ENCODE measurements at places on chromosomes 1 and 21.

DNA sequence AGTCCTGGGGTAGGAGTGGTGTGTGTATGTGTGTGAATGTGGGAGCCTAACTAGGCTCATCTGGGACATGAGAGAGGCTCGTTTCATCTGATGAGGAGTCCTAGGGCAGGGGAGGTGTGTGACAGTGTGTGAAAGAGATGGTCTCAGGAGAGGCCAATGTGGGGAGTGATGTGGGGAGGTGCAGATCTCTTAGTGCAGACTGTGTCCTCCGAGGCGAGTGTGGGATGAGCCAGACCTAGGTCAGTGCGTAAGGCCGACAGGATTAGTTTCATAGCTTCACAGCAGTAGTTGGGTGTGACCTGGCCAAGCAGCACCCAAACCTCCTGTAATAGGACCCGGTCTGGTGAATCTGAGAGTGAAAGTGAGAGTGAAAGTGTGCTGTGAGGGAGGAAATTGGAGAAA, 94.7 kb downstream of the LIPI start:
- no peak for DNase-seq

DNA sequence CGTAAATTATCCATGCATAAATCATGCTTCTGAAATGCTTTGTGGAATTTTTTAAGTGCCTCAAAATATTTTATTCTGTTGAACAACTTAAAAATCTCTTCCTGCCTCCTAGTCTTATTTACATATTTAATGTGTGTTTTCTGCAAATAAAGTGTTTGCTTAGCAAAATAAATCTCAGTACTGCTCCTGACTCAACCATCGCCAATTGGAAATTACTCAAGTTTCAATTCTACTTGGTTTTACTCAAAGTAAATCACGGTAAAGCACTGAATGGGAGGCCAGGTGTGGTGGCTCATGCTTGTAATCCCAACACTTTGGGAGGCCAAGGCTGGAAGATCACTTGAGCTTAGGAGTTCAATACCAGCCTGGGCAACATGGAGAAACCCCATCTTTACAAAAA, 152.2 kb upstream of the NR5A2 start:
- DNase-seq: no peak

DNA sequence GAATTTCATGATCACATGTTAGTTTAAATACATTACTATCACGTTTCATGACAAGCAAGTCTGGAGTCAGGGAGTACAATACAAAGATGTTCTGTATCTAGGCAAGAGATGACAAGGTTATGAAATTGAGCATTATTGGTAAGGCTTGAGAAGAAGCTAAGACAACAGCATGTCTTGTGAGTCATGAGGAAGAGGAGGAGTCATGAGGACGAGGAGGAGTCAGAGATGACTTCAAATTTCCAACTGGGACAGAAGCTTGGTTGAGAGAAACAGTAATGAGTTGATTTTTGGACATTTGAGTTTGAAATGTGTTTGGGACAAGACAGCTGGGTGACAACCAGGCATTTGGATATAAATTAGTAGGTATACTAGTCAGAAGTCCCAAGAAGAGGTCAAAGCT, 4.3 kb upstream of the UBE2U start:
- DNase-seq: no peak

DNA sequence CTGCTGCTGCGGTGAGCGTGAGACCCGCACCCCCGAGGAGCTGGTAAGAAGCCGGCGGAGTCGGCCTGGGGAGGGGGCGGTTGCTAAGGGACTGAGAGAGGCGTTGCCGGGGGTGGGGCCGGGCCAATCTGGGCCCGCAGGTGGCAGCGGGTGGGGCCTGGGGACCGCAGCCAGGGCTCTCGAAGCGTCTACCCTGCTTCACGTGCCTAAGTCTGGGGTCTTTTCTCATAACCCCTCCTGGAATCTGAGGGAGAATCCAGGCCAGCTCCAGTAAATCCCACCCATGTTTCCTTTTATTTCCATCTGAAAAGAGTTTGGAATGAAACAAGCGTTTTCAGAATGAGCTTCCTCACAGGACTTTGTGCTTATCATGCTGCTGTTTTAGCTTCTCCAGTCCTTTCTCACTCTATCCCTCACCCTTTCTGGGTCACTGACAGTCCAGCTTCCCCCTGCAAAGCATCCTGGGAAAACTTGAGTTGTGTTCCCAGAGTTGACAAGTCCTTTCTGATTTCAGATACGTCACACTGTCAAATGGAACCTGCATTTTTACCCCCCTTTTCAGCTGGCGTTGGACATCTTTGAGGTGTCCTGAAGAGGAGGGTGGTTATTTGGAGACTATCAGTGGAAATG, 431 bp downstream of the CLCN6 start:
- DNase-seq: peak; percentile 91

GRCh38 chr1:31704271-31705079, 658 bp upstream of the COL16A1 start:
- peak; percentile 75 for DNase-seq

- DNase-seq: no peak
Measured at GRCh38 chr1:55089683-55090082, 50.3 kb downstream of the PCSK9 start.

GRCh38 chr21:35145626-35146233, 96.6 kb upstream of the RUNX1 start:
- no peak for DNase-seq

- DNase-seq: no peak
Measured at GRCh38 chr1:23598424-23598823, 39.1 kb upstream of the ID3 start.

GRCh38 chr1:200415789-200416593, 6.2 kb upstream of the ZNF281 start:
- peak; percentile 76 for DNase-seq

- no peak for DNase-seq
Measured at GRCh38 chr21:34148826-34149558, 75.6 kb downstream of the MRPS6 start.

GRCh38 chr1:184292101-184292500, 94.7 kb upstream of the C1orf21 start:
- no peak for DNase-seq

GRCh38 chr1:225440380-225441221, 12.8 kb upstream of the LBR start:
- DNase-seq: peak; percentile 64

DNA sequence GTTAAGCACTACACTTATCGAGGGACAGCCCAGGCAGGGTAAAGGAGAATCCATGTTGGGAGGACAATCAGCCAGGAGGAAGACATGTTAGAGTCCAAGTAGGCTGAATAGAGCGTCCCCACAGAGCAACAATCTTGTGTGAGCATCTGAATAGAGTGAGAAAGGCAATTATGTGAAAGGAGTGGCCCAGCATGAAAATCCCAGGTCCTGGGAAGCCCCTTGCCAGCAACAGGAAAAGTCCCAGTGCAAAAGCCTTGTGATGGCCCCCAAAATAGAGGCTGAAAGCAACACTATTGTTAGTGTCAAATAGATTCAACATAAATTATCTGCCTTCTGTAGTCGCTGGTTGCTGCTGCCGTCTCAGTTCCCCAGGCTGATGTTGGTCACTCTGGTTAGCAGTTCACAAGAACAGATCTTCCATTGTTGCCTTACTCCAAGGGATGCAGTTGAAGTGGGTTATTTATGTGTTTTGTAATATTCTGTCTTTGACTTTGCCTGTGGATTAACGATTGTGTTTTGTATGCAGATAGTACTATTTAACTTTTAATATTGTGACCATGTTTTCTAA, 12.1 kb upstream of the ABL2 start:
- no peak for DNase-seq

- no peak for DNase-seq
Measured at GRCh38 chr1:150024156-150024555, 13.6 kb upstream of the OTUD7B start.

DNA sequence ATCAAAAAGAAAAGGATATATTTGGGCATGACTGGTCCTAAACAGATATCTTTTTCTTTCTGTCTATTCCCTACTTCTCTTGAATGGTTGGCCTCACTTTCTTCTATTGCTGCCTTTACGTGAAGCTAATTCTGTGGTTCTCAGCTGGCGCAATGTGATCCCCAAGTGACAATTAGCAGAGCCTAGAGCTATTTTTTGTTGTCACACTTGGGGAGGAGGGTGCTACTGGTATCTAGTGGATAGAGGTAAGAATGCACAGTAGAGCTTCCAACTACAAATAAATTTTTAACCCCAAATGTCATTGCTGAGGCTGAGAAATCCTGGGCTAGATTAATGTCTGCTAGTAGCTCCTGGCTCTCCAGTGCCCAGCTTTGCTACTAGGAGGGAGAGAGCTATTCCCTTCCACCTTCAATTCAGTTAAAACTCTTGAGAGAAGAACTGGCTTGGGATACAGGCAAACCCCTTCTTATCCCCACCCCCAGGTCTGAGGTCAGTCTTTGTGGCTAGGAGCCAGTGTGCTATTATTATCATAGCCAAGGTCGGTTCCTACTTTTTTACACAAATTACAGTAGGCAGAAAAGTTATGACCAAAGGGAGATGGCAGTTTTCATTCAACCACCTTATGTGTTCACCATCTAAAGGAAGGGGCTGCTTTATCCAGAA, 102.1 kb downstream of the SNX7 start:
- no peak for DNase-seq

DNA sequence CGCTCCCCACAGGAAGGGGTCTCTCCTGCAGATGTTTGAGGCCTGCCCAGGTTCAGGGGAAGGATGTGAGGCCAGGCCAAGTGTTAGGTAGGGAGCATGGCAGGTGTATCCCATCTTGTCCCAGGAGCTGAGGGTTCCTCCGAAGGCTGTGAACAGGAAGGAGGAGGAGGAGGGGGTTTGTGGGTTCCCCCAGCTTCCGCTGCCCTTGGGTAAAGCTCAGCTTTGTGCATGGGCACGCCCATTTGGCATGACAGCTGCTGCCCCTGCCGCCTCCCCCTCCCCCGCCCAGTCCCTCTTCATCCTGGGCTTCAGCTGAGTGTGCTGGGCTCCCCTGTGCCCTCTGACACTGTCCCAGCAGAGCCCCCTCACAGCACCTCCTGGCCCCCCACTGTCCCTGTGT, 25.5 kb downstream of the TNFRSF8 start:
- DNase-seq: no peak

- no peak for DNase-seq
Measured at GRCh38 chr1:219121679-219122078, 52.0 kb upstream of the LYPLAL1 start.

- DNase-seq: peak; percentile 18
Measured at GRCh38 chr21:43305336-43305665, 121.6 kb downstream of the SIK1 start.

- DNase-seq: no peak
Measured at GRCh38 chr1:113133038-113133437, 60.0 kb downstream of the LRIG2 start.

GRCh38 chr1:167938080-167938636, 1.3 kb upstream of the MPC2 start:
- DNase-seq: peak; percentile 68

DNA sequence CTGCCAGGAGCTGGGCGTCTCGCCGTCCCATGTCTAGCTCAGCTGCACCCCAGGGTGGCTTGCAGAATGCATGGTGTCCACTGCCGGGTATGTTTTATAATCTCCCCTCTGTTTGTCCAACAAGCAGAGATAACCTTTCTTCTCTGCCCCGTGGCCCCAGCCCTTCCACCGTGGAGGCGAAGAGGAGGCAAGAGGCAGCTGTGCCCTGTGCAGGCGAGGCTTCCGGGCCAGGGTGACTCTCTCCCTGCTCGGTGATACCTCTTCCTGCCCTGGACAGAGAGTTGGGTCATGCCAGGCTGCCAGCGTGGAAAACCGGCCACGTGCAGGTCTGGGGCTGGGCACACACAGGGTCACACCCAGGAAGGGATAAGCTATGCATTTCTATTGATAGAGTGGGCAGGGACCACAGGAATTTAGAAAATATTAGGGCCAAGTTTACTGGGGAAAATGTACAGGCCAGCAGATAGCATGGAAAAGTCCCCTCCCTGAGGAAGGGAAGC, at the start of gene TFF2:
TFF2 (minus strand) TSS at position 68 of the 500 bp plus-strand sequence; CDS start at position 31, 37 bp downstream.
- DNase-seq: no peak

DNA sequence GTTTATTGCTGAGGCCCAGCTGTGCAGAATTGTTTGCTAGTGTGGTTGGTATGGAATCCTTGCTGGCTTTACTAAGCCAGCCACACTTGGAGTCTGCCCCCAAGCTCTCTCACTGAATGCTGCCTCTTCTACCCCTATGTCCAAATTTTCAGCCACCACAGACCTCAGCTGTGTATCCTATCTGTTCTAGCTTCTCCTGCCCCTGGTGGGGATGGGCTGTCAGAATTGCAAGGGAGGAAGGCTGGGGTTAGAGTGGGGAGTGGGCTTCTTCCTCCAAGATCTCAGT, 4.4 kb downstream of the NHLH1 start:
- no peak for DNase-seq

- peak; percentile 79 for DNase-seq
Measured at GRCh38 chr1:31880957-31881687, 57.0 kb downstream of the PTP4A2 start.

- peak; percentile 30 for DNase-seq
Measured at GRCh38 chr1:6082430-6082971, 36.8 kb downstream of the KCNAB2 start.

DNA sequence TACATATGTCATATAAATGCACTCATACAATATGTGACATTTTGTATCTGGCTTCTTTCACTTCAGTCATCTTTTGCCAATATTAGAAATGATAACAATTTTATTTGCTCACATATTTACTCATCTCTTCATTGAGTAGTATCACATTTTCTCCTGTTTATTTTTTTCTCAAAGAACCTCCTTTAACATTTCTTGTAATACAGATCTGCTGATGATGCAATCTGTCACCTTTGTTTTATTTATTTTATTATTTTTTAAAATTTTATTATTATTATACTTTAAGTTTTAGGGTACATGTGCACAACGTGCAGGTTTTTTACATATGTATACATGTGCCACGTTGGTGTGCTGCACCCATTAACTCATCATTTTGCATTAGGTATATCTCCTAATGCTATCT, 15.8 kb upstream of the TSHB start:
- no peak for DNase-seq

GRCh38 chr1:184861755-184862336, 107.2 kb upstream of the EDEM3 start:
- DNase-seq: peak; percentile 45

- no peak for DNase-seq
Measured at GRCh38 chr1:40344597-40344996, 27.5 kb upstream of the COL9A2 start.

DNA sequence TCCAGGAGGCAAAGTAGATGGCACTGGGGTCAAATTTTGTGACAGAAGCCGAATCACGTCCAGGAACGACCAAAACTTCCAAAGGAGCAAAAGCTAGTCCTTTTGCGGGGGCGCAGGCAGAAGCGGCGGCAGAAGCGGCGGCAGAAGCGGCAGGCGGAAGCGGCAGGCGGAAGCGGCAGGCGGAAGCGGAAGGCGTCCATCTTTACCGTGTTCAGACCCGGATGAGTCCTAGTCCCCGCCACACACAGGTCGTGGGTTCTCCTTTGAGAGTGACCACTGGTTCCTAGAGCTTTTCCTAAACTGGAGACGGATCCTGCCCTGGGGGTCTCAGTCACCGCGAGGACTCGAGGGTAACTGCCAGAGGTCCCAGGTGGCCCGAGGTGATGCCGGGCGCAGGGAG, 53.6 kb downstream of the POFUT2 start:
- DNase-seq: no peak

All from DMS53 (cell line).